ENCODE measurements at places on chromosomes 4 and X.

DNA sequence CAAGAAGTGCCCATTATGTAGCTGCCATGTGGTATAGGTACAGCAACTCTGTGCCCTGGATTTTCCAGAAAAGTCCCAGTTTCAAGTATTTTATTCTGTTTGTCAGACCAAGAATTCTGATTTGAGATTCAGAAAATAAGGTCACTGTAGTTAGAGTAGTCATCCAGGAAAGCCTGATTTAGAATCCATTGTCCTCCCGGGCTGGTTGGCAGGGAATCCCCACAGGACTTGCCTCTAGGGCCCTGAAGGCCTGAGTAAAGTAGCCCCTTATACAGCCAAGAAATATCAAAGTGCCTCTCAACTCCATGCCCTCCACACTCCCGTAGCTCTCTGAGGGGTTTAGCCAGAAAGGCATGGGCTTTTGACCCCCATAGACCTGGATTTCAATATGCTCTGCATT, 36.3 kb downstream of the RTL5 start:
- DNase-seq: no peak

DNA sequence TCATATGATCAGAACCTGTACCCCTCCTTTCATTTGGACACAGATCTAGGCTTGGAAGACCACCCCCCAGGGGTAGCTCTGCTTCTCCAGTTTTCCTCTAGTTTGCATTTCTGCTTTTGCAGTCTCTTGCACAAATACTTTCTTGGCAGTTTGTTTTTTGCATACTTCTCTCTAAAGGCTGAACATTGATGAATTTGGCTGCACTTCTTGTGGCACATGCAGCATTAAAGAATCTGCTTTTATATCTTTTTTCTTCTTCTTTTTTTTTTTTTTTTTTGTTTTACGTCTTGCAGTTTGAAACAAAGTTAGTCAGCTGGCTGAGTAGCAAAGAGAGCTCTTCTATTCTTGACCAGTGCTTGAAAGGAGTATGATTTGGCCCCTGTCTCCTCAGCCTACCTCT, 273.0 kb downstream of the GLUD2 start:
- DNase-seq: no peak

DNA sequence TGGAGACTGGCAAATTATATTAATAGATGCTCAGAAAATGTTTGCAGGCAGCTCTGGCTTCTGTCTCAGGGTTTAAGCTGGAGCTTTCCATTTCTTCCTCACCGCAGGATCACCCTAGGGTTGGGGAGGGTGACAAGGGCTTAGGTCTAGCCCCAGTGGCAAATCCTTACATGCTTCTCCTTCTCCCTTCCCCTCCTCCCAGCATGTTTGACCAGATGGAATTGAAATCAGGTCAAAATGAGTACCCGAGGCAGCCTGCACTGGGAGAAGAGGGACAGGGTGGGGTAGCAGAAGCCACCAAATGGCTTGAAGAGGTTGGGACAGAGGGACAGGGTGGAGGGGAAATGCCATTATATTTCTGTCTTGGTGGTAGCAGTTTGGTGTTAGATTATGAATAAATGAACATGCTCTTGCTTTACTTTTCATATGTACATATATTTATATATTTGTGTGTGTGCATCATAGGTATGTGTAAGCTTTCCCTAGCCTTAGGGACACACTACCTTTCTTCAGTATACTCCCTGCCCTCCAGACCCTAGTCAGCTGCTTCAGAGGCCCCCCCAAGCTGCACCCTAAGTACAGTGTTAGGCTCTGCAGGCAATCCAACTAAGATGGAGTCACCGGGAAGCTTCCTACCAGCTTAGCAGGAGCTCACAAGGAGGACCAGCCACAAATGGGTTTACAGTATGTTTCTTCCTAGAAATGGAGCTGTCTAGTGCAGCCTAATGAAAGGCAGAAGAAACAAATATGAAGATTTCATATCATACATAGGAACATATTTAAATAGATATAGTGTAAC, 1.8 kb downstream of the TMEM35A start:
- no peak for DNase-seq

DNA sequence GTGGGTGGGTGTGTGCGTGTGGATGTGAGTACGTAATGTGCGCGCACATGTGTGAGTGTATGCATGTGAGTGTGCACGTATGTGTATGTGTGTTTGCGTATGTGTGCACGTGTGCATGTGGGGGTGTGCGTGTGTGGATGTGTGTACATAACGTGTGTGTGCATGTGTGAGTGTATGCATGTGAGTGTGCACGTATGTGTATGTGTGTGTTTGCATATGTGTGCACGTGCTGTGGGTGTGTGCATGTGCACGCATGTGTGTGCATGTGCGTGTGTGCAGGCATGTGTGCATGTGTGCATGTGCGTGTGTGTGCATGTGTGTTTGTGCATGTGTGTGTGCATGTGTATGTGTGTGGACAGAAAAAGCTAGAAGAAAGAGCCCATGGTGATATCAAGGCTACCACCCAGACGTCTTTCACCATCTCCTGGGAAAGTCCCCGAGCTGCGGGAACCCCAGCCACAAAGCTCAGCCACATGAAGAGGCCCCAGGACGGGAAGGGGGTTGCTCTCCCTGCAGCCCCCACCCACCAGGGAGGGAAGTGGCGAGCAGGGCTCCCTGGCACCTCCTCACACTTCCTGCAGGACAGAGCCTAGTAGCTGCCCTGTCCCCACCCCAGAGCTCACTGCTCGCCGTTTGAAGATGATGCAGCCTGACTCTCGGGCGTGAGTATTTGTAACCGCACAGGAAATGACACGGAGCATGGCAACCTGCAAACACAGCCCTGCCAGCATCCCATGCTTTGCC, 108.3 kb downstream of the DCTD start:
- peak; percentile 79 for DNase-seq

DNA sequence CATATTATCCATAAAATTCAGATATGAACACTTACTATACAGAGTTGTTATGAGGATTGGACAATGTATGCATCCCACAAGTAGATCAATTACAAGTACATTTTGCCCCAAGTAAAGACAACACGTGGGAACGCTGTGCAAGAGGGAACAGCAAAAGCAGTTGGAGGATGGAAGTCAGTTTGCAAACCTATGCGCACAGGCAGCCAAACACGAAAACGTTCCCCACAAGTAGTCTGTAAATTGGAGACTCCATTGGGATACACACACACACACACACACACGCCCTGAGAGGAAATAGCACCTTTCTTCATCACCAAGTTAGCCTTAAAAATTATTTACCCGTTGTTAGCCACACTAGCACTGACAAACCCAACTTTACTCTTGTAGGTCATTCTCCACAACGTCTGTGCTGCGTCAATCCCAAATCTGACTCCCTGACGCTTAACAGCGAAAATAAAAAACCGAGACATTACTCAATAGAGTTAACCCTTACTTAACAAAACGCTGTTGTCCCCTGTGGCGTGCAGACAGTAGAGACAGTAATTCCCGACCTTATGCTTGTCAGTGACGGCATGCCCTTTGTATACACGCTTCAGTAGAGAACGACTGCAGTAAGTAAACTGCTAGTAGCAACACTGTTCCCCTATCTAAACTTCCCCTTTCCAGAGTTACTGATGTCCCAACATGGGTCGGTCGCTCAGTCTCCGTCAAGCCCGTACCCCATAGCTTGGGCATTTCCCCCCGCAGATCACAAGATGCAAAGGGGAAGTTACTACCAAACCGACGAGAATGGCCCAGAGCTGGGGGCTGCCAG, 730 bp downstream of the MANBA start:
- DNase-seq: peak; percentile 61

- DNase-seq: no peak
These were observed 131.3 kb upstream of the AGA start for GRCh38 chr4:177573507-177573906.

- no peak for DNase-seq
These were observed 102.4 kb upstream of the ADRA2C start for GRCh38 chr4:3663791-3664190.

DNA sequence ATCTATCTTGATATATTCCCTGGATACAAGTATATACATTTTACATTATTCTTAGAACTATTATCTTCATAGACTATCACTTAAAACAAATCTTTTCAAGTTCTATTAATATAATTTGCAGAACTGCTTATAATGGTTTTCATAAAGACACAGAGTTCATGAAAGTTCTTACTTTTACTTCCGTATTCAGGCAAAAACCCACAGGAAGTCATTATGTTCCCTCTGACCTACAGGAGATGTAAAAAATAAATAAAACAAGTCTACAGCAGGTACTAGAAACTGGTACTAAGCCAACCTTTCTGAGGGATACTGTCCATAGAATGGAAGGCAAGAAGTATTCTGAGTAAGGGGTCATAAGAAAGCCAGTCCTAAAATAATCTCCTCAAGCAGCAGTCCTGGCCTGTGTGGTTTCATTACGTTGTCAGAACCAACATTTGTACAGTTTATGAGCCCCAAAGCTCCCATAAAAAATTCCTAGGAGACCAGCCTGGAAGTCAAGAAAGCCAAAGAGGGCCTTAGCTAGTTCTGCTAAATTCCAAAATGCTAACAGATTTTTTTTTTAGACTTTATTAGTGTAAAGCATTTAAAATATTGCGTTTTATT, 68.6 kb downstream of the CAMK2D start:
- no peak for DNase-seq

DNA sequence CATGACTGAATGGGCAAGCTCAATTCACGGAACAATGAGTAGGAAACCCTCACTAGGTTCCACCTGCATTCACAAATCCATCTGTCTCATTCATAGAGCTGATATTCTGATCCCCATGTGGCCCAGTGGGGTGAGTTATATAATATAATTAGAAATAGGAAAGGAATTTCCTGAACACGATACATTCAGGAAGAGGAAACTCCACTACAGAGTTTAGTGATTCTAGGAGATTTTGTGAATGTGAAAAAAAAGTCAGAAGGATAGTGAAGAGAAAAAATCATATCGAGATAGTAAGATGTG, 471.2 kb downstream of the GASK1B start:
- DNase-seq: no peak

- DNase-seq: no peak
These were observed 112.9 kb upstream of the C1QTNF7 start for GRCh38 chr4:15314974-15315373.

- no peak for DNase-seq
These were observed 61.3 kb downstream of the UBE2NL start for GRCh38 chrX:143945171-143945570.

Measured in activated CD8-positive, alpha-beta memory T cell treated with anti-CD3 and anti-CD28 coated beads for 24 hours (primary cell).